ENCODE measurements at places on chromosomes 5 and 9.

- no peak for DNase-seq
Measured at GRCh38 chr5:176360894-176361436, 599 bp downstream of the KIAA1191 start.

DNA sequence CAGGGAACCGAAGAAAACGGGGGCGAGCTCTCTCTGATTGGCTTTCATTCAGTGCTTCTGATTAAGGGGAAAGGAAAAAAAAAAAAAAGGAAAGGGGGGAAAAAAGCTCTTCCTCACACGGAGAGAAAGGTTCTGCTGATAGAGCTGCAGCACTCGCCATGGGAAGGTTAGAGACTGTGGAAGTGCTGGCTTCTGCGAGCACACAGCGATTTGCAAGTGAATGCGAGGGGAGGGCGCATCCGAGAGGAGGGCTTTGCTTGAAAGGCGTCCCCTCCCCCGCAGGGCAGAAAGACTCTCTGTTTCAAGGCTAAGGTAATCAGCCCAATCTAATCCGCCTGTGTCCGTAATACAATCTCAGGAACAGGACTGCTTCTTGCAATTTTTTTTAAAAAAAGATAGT is at the start of gene CDH10:
Gene CDH10, minus strand, starts transcription at position 218 of the 400 bp plus-strand sequence. CDS start 51,488 bp downstream, outside the sequence.
- peak; percentile 45 for DNase-seq

DNA sequence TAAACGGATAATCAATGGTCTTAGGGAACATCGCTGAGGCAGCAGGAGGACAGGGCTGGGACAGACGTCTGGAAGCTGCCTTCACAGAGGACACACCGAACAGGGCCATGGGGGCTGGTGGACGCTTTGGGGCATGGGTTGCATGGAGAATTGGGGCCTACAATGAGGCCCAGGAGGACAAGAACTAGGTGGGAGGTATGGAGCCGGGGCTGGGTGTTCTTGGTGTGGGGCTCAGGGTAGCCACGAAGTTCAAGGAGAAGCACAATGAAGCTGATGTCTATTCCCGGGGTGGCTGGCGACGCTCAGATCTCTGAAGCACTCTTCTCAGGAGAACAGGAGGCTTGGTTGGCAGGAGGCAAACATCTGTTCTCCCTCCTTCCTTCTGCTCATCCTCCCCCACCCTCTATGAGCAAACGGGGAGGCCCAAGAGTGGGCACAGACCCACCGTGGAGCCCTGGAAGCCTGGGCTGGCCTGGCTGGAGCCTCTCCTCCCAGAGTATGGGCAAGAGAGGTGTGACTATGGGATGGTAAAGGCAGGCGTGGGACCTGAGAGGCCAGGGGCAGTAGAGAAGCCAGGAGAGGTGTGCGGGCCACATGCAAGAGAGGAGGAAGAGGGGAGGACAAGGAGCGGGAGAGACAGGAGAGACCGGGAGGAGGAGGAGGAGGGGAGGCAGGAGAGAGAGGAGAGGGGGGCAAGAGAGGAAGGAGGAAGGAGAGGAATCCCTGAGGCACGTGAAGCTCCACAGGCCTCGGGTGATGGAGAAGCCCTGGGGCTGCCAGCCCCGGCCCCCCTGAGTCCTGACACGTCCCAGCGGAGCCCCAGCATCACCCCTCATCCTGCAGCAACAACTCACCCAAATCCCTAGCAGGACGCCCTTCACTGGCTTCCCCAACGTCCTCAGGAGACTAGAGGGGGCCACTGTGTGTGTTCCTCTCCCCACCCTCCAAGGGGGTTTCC is 159.1 kb downstream of the OLFM1 start:
- DNase-seq, result no peak

DNA sequence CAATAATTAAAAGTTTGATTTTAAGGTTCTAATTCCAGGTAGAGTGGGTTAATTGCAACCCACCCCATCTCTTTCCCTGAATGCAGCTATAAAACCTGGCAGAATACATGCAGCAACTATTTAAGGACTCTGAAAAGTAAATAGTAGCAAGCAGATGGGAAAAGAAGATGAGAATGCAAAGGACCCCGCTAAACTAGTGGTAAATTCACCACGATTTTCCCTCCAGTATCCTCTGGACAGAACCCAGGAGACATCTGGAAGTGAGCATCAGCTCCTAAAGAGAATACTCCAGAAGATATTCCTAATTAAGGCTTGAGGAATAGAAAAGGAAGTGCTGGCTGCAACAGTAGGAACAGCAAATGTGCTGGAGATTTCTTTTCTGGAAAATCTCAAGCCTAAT is 170.9 kb downstream of the FRMD3 start:
- DNase-seq, result no peak

DNA sequence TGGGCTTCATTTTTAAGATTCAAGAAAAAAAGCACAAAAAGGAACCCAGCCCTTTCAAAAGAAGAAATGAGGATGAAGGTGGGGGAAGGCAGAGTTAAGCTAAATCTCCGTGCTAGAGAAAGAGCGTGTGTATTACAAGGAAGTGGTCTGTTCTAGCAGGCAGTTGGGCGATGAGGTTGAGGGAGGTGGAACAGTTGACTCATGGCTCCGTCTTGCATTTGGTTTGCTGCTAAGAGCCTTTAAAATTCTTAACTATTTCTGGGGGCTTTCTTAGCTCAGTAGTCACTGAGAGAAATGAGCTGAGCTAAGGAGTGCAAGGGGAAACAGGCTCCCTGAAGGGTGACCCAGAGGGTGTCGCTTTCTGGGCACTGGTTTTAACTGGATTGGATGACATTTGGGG is 117.4 kb downstream of the GCNT1 start:
- DNase-seq, result no peak

- no peak for DNase-seq
Measured at GRCh38 chr9:715743-716400, 125.6 kb upstream of the DMRT1 start.

DNA sequence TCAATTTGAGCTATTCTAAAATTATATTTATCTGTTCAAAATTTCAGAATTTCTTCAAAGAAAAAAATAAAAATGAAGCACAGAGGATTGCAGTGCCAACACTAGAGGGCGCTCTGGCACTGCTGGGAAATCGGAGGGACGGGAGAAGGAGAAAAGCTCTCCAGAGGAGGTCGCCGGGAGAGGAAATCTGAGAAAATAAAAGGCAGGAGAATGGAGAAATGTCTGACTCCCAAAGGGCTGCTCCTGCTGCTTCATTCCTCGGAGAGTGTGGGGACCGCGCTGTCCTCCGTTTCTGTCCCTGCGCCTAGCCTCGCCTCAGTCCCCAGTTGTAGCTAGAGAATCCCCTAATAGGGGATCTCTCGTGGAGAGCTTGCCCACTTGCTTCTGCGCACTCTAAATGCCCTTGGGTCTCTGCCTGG is 40.0 kb upstream of the ARSB start:
- peak; percentile 70 for DNase-seq
